Pons (tissue), 1 donor: ENCODE measurements at places on chromosomes 12 and 14.

DNA sequence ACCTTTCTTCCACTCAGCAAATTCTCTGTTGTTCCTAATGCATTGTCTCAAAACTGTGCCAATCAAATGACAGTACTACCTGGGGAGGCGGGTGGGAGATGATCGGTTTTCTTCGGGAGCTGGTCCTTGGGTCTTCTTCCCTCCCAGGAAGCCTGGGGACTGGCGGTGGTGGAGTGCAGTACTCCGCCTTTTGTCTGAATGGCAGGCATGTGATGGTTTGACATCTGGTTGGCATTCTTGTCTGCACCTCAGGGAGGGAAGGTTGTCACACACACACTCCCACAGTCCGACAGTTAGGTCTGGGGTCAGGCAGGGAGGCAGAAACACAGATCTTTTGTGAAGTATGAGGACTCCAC lies 114.8 kb downstream of the SNAPC1 start:
- no peak for DNase-seq

DNA sequence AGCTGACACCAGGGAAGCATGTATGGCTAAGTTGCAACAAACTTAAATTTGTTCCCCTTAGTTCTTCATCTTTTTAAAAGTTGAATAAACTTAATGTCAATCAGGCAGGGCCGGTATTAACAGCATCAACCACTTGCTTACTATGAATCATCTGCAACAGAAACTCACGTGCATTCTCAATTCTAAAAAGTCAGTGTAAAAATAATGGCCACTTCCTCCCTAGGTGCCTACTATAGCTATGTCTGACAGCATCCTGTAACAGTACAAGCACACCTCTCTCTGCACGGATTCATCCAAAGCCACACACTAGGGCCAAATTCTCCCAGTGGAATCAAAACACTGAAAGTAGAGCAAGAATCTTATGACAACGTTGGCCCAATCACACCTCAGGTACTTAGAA lies 48.6 kb downstream of the PPP1R36 start:
- DNase-seq, result no peak

- DNase-seq, result no peak
Observed at GRCh38 chr12:57451233-57451778, 3.8 kb upstream of the INHBE start.

DNA sequence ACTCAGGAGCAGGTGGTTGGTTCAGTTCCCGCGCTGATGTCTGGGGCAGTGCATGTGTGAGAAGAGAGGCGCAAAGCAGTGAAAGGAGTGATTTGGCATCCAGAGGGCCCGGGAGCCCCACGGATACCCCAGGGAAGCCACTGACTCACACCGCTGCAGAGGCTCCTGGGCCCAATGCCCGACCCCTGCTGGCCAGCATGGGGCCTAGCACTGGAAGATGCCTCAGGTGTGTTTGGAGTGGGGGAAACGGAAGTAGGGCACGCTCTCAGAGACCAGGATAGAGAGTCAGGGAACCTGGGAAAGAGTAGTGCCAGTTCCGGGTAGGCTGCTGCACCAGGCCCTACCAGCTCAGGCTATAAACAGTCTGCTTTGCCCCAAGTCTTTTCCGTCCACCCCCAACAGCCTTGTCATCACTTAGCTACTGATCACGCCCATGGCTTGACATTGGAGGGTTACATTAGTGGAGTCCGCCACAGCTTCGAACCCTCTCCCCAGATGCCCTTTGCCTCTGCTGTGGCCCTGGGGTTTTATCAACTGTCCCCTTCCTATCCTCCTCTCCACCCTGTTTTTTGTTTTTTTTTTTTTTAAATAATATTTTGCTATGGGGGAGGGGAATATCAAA lies 9.5 kb upstream of the CSAD start:
- DNase-seq, result no peak

DNA sequence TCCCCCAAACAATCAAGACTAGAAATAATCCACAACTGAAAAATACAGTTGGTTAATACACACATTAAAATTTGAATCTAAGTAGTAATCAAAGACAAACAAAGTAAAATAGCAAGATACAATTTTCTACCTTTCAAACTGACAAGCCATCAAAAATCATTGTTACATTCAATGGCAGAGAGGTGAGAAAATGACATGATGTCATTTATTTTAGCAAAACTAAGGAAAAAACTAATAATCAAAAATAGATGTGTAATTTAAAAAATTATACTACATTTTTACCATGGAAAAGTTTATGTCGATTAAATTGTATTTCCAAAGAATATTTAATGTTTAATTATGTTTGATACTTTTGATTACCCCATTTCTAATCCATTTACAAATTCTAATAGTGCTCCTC lies 59.7 kb downstream of the NOVA1 start:
- DNase-seq, result no peak

DNA sequence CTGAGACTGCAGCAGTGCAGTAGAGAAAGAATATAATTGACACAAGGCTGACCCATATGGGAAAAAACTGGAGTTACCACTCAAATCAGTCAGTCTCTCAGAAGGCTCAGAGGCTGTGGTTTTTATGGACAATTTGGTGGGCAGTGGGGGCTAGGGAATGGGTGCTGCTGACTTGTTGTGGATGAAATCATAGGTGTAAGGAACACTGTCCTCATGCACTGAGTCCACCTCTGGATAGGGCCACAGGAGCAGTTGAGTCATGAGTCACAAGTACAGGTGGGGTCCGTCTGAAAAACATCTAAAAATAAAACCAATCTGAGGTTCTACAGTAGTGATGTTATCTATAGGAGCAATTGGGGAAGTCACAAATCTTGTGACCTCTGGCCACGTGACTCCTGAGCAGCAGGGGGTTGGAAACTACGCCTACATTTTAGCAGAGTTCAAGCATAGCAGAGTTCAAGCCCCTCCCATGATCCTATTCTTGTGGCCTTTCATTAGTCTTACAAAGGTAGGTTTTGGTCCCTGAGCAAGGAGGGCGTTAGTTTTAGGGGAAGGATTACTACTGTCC lies 18.1 kb upstream of the SGPP1 start:
- DNase-seq, result peak; percentile 46

GRCh38 chr12:23830210-23830609 lies 119.3 kb downstream of the SOX5 start:
- DNase-seq, result no peak

DNA sequence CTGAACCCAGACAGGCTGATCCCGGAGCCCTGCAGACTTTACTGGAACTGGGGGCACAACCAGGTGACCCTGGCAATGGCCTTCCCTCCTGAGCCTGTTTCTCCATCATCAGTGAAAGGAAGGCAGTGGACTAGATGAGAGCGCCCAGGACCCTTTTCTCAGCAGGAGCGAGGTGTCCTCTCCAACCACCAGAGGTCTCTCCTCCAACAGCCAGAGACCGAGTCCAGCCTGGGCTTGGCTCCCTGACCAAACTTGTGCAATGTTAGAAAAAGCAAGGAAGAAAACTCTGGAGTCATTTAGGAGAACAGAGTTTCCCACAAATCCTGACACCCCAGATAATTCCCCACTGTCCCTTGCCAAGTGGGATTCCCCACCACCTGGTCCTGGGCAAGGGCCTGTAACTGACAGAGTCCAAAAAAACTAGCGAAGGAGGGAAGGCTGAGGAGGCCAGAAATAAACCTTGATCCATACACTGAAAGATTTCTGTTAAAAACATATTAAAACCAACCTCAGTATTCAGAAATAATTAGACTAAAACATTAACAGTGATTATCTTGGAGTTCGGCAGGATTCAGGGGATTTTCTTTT lies 9.0 kb downstream of the RPS6KL1 start:
- DNase-seq, result peak; percentile 80

DNA sequence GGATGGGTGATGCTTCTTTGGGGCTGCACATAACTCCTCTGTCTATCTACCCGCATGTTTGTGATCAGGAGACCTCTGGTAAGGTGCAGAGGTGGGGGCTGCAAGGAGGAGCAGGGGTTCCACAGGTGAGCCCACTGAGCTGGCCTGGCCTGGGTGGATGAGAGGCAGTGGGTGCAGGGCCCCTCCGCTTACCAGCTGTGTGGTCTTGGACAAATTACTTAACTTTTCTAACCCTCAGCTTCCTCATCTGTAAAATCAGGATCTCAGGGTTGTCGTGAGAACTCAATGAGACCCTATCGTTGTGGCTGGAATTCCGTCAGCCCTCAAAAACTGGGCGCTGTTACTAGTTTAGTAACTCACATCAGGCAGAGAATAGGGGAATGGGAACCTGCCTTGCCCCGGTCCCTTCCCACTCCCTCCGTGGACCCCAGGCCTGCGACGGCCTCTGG lies 7.5 kb downstream of the PTPN6 start:
- no peak for DNase-seq

GRCh38 chr14:106094654-106095189 lies 568.3 kb downstream of the TMEM121 start:
- no peak for DNase-seq

GRCh38 chr12:121937654-121938053 lies 19.3 kb downstream of the CFAP251 start:
- no peak for DNase-seq
